Stimulated activated CD8-positive, alpha-beta memory T cell treated with anti-CD3 and anti-CD28 coated beads, Interleukin-4, amount 100 ng/mL, for 4 hours (primary cell): ENCODE measurements at places on chromosomes 11 and 22.

DNA sequence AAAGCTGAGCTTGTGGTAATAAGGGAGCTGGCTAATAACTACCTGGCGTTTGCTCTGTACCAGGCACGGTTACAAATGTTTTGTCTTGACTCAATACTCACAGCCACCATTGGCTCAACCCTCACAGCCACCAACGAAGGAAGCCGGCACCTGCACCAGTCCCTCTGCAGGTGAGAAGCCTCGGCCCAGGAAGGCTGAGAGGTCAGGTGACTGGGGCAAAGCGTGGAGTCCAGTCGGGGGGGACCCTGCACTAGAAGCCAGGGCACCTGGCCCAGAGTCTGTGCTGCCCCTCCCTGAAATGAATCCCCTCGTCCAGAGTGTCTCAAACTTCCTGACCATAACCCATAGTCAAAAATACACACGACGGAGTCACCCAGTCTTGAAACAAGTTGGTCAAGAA is 90.1 kb downstream of the PHF21B start:
- DNase-seq, result no peak

DNA sequence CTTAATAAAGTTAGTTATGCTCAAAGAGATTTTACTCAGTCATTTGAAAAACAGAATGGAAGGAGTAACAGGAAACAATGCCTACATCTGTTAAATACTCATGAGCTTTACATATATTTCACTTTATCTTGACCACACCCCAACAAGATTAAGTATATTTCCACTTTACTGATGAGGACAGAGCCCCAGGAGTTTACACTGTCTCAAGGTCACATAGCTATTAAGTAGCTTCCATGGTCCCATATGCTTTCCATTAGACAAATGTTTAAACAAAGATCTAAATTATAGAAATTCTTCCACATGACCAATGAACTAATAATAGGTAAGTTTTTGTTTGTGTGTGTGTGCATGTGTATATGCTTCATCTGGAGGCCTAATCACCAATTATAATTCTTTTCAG is 30.2 kb downstream of the MRTFA start:
- DNase-seq, result no peak

GRCh38 chr11:109547356-109548027 is 125.5 kb downstream of the C11orf87 start:
- no peak for DNase-seq

GRCh38 chr11:80282643-80283042 is 841.8 kb upstream of the TENM4 start:
- no peak for DNase-seq

DNA sequence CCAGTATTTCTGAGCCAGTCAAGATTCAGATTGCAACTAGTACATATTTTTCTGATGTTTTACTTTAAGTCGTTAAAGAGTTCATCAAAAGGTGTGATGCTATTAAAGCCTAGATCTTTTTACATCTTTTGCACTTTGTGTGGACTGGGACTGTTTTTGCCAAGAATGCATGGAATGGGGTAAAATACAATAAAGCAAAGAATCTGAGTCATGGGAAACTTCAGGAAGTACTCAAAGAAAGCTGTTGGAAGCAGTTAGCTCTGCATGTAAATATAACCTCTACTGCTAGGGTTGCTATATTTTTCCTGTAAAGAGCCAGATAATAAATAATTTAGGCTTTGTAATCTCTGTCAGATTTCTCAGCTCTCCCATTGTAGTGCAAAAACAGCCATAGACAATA is 20.9 kb downstream of the ATXN10 start:
- no peak for DNase-seq

DNA sequence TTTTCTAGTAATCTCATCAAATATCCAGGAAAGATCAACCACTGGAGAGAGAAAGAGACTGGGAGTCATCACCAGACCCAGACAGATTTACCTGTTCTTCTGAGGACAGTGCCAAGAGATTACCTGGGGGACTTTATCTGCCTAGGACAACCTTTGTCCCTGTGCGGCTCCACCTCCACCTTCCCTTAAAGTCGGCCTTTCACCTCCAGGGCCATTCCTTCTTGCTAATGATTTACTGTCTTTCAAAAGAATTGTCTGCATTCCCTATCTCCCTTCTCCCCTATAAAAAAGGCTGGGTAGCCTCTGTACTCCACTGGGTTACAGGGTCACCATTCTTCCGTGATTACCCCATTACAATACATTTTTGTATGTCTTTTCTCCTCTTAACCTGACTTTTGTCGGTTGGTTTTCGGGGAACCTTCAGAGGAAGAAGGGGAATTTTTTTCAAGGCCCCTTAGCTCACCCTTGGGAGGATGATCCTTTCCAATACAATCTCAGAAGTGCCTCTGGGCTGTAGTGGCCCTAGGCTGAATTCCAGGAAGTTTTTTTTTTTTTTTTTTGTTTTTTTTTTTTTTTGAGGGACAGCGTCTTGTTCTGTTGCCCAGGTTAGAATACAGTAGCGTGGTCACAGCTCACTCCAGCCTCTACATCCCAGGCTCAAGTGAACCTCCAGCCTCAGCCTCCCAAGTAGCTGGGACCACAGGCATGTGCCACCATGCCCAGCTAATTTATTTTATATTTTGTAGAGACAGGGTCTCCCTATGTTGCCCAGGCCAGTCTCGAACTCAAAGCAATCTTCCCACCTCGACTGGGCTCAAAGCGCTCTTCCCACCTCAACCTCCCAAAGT is 1.5 kb upstream of the HMOX1 start:
- DNase-seq, result no peak

DNA sequence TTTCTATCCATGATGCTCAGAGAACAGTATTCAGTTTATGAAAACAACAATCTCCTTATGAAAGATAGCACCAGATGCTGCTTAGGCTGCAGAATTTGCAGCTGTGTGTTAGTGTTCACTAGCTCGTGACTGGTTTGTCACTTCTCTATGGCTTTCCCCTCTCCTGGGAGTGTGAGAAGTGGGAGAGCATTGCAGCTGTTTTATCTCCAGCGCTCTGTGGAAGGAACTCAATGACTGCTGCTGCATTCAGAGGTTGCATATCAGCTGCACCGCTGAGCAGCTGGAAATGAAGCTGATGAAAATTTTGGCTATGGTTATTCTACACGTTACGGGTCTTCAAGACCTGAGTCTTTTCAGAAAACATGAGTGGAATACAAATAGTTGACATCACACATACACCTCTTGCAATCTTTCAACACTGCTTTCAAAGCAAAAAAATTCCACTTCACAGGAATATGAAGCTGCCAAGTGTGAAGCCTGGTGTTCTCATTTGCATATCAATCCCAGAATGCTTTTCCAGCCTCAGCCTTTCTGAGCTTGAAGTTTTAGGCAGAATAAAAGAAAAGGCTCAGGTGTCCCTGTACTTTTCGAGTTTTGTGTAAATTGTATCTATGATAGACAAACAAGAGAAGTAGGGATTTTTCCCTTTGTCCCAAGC is 149.3 kb upstream of the DDI1 start:
- no peak for DNase-seq

- no peak for DNase-seq
These were observed 5.9 kb upstream of the MRGPRG start for GRCh38 chr11:3224401-3225057.

- DNase-seq, result no peak
These were observed 27.2 kb upstream of the PPARA start for GRCh38 chr22:46122980-46123693.

DNA sequence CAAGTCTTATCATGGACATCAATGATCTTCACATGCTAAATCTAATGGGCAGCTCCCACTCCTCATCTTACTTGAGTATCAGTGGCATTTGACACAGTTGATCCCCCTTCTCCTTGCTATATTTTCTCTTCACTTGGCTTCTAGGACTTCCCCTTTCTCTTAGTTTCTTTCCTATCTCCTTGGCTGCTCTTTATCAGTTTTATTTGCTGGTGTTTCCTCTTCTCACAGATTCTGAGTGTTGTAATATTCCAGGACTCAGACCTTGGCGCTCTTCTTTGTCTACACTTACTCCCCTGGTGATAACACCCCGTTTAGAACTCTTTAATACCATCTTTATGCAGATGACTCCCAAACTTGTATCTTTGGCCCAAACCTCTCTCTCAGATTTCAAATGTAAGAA is 33.9 kb upstream of the RASSF10 start:
- DNase-seq, result no peak

DNA sequence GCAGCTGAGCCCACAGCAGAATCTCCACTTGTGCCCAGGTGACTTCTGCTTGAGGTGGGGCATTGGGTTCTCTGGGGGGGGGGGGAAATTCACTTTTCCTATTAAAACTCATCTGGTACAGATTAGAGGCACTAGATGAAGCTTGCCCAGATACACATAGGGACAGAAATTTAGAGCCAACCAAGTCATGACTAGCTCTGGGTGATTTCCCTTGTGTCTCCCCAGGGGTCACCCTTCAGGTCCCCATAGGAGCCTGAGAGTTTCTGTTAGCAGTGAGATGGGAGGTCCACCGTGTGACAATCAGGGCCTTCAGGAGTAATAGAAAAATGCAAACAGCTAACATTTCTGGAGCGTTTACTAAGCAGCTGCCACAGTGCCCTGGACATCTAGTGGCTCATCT is 77.0 kb downstream of the NAT10 start:
- DNase-seq, result no peak

- no peak for DNase-seq
These were observed 36.6 kb downstream of the GAS2 start for GRCh38 chr11:22703040-22703439.

DNA sequence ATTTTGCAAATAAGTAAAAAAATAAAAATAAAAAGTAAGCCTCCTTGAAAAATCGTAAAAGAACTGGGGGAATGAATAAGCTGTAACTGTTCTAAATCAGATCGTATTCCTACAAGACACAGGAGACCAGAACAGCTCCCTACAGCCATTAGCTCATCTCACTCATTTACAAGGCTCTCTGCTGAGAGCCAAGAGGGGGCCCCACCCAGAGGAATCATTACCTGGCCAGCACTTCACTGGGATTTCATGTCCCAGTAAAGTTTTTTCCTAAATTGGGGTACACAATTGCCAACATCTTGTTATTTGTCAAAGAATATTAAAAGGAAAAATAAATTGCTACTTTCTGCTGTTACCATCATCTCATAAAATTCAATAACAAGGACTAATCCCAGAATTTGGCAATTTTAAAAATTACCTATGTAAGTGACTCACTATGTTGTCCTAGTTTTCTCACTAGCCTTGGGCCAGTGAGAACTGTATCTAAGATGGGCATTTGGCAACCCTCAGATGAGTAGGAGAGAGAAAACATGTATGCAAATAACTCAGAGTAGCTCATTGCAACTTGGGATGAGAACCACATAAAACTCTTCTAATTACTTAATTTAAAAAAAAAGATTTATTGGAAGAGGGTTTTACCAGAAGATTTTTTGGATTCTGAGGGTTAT is 18.4 kb upstream of the SMTN start:
- DNase-seq, result no peak

GRCh38 chr11:81787584-81788049 is 946.0 kb downstream of the FAM181B start:
- DNase-seq, result no peak

- no peak for DNase-seq
These were observed 67.1 kb downstream of the GGTLC2 start for GRCh38 chr22:22711532-22711913.

GRCh38 chr22:39997939-39998726 is 3.4 kb downstream of the FAM83F start:
- DNase-seq, result no peak

- DNase-seq, result no peak
These were observed 21.7 kb downstream of the KIRREL3 start for GRCh38 chr11:126978911-126979310.

DNA sequence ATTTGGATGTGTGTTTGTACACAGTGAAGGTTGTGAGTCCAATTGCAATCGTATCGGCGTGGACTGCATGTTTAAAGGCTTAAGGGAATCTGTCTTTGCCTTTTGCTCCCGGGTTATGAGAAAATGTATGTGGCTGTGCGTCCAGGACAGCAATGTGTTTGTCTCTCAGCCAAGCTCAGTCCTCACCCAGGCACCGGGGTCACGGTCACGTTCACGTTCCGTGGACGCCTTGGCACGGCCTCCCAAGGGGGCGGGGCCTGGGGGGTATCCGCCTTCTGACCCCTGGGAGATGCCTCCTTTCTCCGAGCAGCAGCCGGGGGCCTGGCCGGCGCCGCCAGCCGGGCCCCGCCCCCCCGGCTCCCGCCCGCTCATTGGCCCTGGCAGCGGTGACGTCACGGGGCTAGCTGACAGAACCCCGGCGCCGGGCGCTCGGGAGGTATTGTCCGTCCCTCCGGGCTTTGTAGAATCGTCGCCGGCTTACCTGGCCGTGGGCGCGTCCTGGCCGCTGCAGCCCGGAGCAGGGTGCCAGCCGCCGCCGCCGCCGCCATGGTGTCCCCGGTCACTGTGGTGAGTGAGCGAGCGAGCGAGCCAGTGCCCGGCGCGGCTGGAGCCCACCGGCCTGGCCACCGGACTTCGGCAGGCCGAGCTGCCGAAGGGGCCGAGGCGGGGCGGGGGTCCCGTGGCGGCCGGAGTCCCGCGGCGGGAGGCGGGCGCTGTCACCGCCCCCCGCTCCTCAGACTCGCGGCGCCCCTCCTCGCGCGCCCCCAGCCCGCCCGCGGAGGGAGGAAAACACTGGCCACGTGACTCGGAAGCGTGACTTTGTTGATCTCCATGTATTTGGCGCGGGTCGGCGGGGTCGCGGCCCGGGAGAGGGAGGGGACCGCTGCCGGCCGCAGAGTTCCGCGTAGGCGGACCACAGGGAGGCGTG is at the start of gene TMEM86A:
Gene TMEM86A (plus strand): TSS at position 439 of the 928 bp plus-strand sequence. CDS start 108 bp downstream, at position 547.
- DNase-seq, result peak; percentile 73

GRCh38 chr11:65381716-65382032 is 772 bp downstream of the SLC25A45 start:
- DNase-seq, result no peak

DNA sequence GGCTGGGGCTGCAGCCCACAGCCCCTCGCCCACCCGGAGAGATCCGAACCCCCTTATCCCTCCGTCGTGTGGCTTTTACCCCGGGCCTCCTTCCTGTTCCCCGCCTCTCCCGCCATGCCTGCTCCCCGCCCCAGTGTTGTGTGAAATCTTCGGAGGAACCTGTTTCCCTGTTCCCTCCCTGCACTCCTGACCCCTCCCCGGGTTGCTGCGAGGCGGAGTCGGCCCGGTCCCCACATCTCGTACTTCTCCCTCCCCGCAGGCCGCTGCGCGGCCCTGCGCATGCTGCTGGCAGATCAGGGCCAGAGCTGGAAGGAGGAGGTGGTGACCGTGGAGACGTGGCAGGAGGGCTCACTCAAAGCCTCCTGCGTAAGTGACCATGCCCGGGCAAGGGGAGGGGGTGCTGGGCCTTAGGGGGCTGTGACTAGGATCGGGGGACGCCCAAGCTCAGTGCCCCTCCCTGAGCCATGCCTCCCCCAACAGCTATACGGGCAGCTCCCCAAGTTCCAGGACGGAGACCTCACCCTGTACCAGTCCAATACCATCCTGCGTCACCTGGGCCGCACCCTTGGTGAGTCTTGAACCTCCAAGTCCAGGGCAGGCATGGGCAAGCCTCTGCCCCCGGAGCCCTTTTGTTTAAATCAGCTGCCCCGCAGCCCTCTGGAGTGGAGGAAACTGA is 731 bp downstream of the GSTP1 start:
- no peak for DNase-seq

GRCh38 chr11:81420668-81421250 is 1312.9 kb downstream of the FAM181B start:
- no peak for DNase-seq

- no peak for DNase-seq
These were observed 16.7 kb downstream of the TMEM218 start for GRCh38 chr11:125094731-125095130.
